ENCODE measurements at places on chromosomes 5 and 9.
A peak's percentile ranks its signal among the peaks of the same experiment; 100 is the strongest.

DNA sequence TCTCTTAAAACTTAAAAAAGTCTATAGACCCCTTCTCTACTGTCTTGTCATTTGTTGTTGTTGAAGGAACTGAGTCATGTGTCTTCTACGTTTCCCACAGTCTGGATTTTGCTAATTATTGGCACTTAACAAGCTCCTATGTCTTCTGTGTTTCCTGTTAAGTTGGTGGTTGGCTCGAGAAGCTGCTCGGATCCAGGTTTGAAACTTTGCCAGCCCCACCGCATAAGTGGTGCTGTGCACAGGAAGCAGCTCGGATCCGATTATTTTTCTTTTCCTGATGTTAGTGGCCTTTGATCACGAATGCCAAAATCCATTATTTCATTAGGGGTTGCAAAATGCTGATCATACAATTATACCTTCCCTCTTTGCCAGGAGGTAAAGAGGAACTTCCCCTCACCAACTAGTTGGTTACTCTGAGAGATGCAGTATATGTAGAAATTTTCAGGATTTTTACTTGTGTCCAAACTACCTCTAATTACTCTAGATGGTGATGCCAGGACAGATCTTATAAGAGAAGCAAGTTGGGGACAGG is 186.5 kb downstream of the NSG2 start:
- no peak for DNase-seq

DNA sequence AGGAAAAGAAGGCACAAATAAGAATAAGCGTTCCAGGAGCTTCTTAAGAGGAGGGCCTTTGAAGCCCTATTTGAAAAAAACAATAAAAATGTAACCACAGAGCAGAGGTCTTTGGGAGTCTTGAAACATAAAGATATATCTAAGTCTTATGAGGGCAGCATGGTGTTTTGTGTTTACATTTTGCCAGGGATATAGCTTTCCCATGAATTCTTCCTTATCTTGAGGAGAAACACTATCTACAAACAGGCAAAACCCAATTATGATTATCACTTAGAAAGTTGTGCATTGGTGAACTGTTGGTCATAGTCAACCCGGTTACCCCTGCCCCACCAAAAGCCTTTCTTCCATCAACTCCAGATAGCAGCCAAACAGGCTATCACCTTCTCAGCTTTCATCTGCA is 23.6 kb upstream of the LHFPL2 start:
- DNase-seq: no peak

DNA sequence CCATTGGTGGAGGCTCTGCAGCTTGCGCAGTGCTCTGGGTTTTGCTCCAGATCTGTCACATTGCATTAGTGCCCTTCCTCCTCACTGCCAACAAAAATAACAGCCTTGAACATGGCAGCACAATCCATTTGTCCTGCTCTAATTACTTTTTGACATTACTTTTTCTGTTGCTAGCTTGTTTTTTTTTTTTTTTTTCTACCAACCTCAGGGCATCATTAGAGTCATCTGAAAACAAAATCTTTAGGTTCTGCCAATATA is 117.5 kb upstream of the NR5A1 start:
- DNase-seq: no peak

GRCh38 chr9:73595036-73595545 is 443.4 kb downstream of the ANXA1 start:
- no peak for DNase-seq

- no peak for DNase-seq
These were observed at the start of gene SPINK14 for GRCh38 chr5:148168246-148168645. SPINK14 (plus strand) TSS chr5:148168546; CDS start chr5:148169733, 1,187 bp downstream.

DNA sequence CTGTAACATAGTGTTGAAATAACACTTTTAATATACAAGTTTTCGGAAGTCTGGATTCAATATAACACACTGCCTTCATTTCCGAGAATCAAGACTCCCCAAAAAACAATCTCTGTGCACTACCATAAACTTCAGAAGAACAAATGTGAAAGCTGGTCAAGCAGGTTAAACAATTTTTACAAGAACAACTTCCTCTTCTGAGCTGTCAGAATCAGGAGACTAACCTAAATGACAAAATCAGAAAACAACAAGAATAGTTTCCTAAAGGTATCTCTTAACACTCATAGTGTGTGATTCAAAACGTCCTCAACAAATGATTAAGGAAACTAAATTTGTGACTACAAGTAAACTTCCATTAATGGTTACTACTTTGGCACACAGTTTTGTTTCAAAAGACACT is 11.6 kb downstream of the C9orf72 start:
- DNase-seq: no peak

DNA sequence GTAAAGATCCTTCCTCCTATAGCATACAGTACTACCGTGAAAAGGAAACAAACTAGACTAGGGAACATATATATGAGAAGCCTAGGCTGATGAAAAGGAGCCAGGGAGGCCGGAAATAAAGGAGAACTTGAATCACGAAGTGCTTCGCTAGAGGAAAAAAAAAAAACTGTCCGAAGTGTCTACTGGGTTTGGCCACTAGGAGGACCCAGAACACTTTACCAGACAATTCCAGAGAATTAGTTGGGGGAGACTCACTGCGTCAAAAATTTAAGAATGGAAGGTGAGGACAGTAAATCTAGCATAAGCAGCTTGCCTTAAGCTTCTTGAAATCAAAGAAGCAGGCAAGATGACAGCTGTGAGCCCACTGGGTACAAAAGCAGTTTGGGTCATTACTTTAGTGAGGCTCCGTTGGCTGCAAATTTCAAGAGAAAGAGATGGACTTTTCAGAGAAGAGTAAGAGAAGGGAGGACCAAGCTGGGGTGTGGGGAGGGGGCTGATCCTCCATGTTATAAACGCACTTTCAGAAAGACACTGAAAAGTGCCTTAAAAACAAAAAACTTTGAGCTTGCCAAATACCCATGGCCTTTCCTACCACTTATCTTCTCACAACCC is 47.4 kb downstream of the P4HA2 start:
- DNase-seq: peak; percentile 45

DNA sequence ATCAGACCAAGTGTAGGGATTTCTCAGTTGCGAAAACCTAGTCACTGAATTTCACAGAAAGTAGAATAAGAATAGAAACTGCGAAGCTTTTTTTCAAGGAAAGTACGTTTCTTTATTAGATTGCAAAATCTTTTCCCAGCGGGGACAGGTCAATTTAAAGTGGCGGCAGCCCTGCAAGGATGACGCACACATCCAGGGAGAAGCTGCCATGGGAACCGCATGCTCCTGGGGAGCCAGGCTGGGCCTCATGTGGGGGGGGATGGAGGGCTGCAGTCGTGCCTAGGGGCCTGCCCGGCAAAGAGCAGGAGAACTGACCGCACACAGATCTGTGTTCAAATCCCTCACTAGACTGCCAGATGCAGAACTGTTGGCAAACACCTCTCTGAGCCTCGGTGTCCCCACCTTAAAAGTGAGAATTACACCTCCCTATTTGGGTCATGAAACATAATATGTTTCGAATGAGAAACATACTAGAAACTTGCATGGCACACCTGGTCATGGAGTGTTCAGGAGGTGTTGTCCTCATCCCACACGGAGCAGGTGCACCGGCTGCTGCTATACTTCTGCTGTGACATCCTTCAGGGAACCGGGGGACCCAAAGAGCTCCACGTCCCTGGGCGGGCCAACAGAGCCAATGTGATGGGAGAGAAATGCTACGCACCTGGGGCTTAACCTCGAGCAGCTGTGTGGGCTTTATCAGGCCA is 127.8 kb upstream of the PHYKPL start:
- DNase-seq: no peak

DNA sequence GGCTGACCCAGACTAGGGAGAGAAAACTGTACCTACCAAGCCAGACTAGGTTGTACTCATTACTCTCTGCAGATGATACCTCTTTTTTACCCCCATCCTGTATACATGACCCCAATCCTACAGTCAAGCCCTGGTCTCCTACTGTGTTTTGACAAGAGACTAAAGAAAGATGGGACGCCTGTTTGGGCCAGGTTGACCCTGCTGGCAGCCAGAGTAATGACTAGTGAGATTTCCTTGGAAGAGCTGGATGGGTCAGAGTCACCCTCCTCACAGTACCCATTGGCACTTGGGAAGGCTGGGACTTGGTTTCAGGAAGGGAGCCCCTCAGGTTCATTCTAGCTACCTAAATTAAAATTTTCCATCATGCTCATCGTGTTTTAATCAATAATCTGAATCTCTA is 89.7 kb upstream of the NR4A3 start:
- DNase-seq: no peak

- peak; percentile 5 for DNase-seq
These were observed 38.0 kb downstream of the CREBRF start for GRCh38 chr5:173094012-173094661.

DNA sequence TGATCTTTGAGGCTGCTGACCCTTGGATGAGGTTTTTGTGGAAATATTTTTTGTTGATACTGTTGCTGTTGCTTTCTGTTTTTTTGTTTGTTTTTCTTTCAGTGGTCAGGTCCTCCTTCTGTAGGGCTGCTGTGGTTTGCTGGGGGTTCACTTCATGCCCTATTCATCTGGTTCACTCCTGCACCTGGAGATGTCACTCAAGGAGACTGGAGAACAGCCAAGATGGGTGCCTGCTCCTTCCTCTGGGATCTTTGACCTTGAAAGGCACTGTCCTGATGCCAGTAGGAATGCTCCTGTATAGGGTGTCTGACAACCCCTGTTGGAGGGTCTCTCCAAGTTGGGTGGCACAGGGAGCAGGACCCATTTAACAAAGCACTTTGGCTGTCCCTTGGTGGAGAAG is 67.0 kb upstream of the ACTBL2 start:
- DNase-seq: no peak

DNA sequence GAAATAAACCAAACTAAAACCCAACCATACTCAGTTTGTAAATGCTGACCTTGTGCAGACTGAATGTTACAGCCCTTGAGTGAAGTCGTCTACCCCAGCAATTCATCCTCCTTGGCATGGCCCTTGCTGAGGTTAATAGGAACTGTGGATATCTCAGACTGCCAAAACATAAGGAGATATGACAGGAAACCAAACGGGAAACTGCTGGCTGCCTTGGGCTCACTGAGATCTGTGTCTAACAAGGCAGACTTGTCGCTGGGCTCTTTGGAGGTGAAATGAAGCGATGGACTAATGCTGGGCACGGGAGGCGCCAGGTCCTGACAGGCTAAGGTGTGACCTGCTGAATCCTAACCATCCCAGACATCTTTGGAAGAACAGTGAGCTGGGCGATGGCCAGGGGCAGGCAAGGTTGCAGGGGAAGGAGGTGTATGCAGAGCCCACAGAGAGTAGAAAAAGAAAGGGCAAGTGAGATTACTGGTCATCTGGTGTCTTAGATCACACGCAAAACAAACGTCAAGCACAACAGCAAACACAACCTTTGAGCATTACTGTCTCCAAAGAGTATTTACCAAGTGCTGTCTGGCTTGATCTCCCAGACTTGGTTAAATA is 44.6 kb upstream of the ALDH1A1 start:
- DNase-seq: no peak

DNA sequence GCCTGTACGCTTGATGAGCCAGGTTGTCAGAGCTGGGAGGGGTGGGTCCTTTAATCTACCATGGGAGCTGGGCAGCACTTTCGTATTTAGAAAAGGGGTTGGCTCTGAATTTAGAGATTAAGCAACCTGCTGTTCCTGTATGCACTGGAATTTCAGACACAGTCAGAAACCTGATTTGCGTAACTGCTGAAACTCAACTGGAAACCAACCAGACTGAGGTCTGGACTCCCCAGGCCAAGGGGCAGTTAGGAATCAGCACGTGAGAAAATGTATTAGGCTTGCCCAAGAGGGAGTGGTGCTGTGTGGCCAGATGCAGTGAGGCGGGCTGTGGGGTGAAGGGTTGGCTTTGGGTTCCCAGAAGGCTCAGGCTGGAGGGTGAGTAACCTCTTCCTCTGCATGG is 235.0 kb downstream of the GOLPH3 start:
- peak; percentile 78 for DNase-seq

DNA sequence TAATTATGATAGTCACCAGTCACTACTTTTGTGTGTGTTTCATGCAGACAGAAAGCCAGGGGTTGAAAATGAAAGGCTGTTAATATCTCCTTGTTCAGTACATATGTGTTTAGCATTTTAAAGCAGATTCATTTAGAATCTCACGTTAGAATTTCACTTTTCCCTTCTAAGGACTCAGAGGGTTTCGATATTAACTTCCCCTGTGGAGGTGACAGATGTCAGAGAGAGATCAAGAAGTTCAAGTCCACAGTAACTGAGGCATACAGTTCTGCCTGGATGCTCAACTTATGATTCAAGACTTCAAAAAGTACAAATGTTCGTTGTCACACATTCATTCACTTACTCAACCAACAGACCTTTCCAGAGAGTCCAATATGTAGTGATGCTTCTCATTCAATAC is 251.1 kb downstream of the EBF1 start:
- no peak for DNase-seq

DNA sequence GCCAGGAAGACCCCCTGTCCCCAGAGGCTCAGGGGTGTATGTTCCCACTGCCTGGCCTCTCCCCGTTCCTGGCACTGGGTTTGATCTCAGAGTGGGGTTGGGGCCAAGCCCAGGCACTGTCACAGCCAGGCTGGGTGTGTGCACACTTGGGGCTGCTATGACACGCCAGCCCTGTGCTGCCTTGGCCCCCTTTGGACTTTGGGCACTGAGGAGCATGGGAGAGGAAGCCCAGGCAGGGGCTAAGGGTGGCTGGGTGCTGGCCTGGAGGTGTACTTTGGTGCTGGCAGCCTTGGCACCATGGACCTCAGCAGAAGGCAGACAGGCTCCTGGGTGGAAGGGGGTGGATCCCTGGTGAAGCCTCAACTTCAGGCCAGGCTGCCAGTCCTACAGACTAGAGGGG is 223.6 kb upstream of the ISL1 start:
- DNase-seq: no peak

DNA sequence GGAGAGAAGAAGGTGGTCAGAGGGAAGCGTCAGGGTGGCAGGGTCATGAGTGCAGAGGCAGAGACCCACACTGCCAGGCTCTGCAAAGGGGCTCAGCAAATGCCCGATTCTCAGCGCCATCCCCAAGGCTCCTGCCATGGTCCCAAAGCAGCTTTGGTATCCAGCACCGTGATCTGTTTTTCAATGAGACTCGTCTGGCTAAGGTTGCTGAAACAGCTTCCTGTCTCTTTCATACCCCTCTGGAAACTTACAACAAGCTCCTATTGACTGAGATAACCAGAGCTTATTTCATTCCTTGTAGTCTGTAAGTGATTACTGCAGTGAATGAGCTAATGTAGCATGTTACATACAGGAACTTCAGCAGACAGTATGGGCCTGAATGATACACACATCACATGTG is 568.6 kb upstream of the DAP start:
- no peak for DNase-seq

DNA sequence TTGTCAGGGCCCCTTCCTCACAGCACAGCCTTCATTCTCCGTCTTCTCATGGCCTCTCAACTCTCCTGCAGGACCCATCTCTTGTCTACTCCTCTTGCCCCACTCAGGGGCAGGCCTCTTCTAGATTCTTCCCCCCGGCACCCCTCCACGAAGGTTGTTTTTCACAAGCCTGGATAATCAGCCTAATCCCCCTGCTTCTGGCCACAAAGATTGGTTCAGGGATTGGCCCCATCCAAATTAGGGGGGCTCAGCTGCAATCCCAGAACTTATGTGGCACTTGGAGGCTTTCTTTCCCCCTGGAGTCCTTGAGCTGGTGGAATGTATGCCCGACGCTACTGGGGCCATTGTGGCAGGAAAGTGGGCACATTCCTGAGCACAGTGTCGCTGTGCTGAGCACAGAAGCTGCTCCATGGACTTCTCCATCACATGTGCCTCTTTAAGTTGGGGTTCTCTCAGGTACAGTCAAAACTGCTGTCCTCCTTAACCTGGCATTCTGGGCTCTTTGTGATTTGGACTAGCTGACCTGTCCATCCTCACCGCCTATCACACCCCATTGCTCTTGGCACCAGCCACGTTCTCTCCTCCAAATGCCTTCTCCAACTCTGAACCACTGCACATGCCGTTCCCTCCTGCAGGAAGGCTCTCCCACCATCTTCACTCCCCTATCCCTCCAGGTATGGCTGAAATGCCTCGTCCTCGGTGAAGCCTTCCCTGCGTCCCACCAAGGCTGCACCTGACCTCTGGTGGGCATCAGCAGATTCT is 66.8 kb upstream of the RNF130 start:
- DNase-seq: no peak

All from inflammatory macrophage treated with lipopolysaccharide for 1 hour (primary cell).